Placental pericyte (primary cell): ENCODE measurements at places on chromosomes 2 and 18. TPM values are rescaled to one million over a fixed set of nuclear protein-coding genes. Genes with fewer than 3 reads are reported as not detected.

NEURL3 gene
- total RNA-seq, result not detected in 2 replicates

UGT1A4 gene
- not detected in 2 replicates for total RNA-seq

HJURP gene
- total RNA-seq, result 3.3 and 56.3 TPM in 2 replicates

MROH2A gene
- total RNA-seq, result not detected in 2 replicates

CRYGD gene
- total RNA-seq, result not detected in 2 replicates

SLC9A4 gene
- total RNA-seq, result not detected in 2 replicates
